ENCODE measurements at places on chromosomes 7 and 10.

DNA sequence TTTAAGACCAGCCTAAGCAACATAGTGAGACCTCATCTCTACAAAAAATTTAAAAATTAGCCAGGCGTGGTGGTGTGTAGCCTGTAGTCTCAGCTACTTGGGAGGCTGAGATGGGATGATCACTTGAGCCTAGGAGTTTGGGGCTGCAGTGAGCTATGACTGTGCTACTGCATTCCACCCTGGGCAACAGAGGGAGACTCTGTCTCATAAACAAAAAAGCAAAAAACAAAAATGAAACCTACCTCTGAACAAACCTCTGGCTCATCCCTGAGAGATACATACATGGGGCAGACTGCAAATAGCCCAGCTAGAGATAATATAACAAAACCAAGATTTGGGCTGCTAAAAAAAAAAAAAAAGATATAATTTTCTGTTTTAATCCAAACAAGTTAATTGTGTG, 19.5 kb downstream of the C10orf67 start:
- DNase-seq = no peak

GRCh38 chr10:132784866-132785722, 853 bp downstream of the NKX6-2 start:
- no peak for DNase-seq

DNA sequence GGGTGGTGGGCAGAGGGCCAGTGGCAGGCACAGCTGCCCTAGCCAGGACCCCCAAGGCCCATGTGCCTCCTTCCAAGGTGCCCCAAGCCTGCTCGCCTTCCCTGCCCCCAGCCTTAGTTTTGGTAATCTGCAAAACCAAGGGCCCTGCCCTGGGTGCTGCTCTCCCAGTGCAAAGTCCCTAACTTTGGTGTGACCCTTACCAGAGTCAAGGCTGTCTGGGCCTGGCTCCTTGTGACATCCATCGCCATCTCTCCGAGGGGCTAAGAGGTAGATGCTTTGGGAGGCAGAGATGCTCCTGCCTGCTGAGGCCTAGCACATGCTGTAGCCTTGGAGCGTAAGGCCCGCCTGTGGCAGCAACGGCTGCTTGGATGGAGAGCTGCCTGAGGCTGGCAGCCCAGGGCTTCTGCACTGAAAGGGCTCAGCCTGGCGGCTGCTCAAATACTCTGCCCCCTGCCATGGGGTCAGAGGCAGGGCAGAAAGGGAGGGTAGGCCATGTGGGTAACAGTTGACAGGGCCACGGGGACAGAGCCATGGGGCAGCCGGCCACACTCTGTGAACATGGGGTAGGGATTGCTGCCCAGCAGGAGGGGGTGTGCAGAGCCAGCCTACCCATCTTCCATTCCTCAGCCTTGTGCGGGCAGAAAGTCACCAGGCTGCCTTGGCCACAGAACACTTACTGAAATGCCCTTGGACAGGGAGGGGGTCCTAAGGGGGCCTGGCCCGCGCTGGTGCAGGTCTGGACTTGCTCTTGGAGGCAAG, 17.9 kb upstream of the MYL7 start:
- DNase-seq = no peak

DNA sequence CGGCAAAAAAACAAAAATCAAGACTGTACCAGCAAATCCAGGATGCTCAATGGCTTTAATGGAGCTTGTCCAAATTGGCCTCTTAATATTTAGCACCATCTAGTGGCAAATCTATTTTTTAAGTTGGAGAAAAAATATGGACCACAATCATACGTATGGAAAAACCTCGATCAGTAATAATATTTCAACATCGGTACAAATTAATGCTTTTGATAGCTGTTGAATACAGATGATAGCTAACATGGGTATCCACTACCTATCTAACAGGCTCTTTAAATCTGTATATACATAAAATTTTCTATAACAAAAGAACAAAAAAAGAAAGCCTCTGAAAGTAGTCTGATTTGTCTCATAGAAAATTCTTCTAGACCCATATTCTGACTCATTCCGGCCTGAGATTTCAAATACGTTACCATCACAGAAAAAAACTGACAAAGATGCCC, 29.2 kb downstream of the COA1 start:
- peak; percentile 51 for DNase-seq

DNA sequence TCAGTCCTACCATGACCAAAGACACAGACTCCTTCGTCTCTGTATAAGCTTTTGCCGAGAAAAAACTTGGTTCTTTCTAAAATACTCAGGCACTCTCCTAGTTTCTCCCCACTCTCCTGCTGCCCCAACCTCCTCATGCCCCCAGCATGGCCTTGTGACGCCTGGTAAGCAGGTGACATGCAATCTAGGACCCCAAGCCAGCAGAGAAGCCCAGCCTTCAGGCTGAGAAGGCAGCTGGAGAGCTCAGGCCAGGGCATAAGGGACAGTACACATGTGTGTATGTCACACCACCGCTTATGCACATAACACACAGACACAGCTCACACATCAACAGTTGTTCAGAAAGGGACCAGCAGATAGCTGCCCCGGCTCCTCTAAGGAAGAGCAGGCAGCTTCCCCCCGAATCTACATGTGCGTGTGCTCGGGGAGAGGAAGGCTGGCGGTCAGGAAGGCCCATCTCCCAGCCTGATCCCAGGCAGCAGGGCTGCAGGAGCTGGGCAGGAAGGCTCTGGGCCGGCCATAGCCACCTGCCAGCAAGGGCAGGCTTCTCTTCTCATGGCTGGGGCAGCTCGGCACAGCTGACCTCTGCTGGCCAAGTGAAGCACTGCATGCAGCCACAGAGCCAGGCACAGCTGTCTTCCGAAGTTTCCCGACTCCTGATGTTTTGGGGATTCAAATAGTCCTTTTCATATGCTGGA, 8.5 kb downstream of the DDX56 start:
- peak; percentile 20 for DNase-seq

DNA sequence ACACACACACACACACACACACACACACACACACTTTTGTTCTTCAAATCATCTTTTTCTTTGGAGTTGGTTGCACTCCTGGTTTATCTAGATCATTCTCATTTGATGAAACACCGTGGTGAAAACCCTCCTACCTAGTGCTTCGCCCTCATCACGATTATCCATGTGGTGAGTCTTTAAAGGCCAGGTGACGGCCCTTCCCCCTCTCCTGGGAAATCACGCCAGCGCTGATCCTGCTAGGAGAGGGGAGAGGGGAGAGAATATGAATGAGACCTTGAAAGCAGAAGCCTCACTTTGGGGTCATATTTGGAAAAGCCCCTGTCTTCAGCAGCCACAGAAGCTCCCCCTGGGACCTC, 103.9 kb upstream of the LRRC4 start:
- DNase-seq = peak; percentile 26

- DNase-seq = no peak
These were observed 42.6 kb downstream of the SHH start for GRCh38 chr7:155769701-155770100.

DNA sequence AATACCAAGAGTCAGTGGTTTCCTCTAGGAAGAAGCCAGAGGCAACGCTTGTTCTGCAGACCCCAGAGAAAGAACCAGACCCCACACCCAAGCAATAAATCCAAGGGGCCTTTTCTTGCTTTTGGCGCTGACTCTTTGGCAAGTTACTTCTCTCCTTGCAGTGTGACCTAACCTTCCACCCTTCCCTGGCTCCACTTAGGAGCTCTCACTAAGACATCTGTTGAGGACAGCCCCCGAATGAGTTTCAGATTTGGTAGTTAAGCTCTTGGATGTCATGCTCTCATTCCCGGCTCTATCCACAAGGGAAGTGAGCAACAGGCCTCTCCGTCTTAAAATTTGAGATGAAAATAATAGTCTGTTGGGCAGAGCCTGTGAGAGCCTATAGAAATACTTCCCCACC, 50.6 kb upstream of the FAM204A start:
- no peak for DNase-seq

GRCh38 chr7:102170393-102170970, 116.2 kb upstream of the SH2B2 start:
- no peak for DNase-seq

GRCh38 chr7:148149730-148150129, 440.8 kb upstream of the C7orf33 start:
- DNase-seq = no peak

- DNase-seq = no peak
These were observed 116.7 kb downstream of the CYP26A1 start for GRCh38 chr10:93190372-93190771.

DNA sequence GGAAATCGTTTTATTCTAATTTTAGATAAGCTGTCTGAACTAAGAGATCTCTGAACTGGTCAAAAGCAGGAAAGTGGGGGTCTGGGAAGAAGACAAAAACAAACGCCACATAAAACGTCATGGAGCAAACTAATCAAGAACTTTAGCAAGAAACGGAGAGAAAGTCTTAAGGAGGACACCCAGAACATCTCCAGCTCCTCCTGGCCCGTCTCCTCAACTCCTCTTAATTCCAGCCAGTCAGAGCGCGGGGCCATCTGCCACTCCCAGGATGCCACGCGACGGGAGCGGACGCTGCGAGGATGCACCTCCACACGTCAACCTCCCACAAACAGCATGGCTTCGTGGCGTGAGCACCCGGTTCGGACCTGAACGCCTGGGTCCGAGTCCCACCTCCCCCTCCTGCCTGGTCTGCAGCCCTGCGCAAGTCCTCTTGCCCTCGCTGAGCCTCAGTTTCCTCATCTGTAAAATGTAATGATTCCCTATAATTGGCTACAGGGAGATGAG, 598 bp downstream of the MMS19 start:
- peak; percentile 32 for DNase-seq

DNA sequence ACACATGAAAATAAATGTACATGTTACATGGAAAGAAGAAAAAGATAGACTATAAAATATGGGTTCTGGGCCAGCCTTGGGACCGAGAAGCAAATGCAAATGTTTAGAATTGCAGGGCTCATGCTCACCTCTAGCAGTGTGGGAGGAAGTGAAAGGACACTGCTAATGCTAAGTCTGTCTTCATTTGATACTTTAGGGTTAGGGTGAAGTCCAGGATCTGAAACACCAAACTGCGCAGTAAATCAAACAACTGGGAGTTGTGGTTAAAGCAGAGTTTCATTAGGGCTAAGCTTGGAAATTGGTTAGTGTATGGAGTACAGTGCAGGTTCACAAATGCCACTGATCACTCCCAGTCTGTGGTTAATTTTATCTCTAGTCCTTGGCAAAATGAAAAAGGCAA, 73.2 kb upstream of the PDK4 start:
- no peak for DNase-seq

GRCh38 chr10:98659951-98660350, 213.2 kb upstream of the HPS1 start:
- no peak for DNase-seq

DNA sequence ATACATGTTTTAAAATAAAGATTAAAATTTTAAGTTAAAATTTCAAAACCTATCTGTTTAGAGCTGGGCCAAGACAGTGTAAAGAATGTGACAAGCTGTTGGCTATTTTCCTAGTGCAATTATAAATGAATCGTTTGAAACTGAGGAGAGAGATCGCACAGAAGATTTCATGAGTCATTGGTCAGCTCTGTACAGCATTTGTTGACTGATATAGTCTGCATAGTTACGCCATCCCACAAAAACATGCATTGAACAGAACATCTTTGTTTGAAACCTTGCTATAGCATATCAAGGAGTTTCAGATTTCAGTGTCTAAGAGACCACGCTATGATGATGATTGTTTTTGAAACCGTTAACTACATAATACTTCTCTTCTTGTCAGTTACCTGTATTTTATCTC, 1.3 kb upstream of the C10orf67 start:
- peak; percentile 6 for DNase-seq

- DNase-seq = peak; percentile 40
These were observed 73.4 kb upstream of the INSIG1 start for GRCh38 chr7:155224116-155224811.

- DNase-seq = no peak
These were observed 872 bp downstream of the FAM131B start for GRCh38 chr7:143361552-143362130.

- DNase-seq = no peak
These were observed 35.7 kb downstream of the PPP1R9A start for GRCh38 chr7:94943134-94943533.

- DNase-seq = no peak
These were observed 63.1 kb downstream of the PYROXD2 start for GRCh38 chr10:98351831-98352402.

- no peak for DNase-seq
These were observed 58.1 kb downstream of the NHLRC2 start for GRCh38 chr10:113912582-113912981.

DNA sequence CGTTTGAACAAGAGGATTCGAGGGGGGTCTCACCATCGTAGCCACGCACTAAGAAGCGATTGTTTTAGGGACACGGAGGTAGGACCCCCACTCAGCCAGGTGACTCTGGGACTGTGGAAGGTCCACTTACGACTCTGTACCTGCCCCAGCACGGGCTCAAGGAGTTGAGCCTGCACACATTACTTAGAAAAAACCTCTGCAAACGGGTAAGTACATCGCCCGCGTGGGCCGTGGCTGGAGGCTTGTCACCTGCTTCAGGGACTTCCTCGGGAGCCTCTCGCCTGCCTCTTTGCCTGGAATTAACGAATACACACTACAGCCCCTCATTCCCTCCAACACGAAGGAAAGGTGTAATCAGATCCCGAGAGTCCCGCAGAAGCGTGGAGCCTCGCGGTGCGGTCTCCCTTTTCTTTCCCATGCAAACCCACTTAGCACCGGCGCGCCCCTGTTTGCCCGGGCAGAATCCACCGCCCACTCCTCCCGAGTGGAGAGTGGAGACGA, 826 bp downstream of the PODXL start:
- peak; percentile 29 for DNase-seq

- no peak for DNase-seq
These were observed 62.0 kb downstream of the VSTM4 start for GRCh38 chr10:49053053-49053997.

- DNase-seq = peak; percentile 3
These were observed 839 bp downstream of the IKZF5 start for GRCh38 chr10:123007558-123008354.

DNA sequence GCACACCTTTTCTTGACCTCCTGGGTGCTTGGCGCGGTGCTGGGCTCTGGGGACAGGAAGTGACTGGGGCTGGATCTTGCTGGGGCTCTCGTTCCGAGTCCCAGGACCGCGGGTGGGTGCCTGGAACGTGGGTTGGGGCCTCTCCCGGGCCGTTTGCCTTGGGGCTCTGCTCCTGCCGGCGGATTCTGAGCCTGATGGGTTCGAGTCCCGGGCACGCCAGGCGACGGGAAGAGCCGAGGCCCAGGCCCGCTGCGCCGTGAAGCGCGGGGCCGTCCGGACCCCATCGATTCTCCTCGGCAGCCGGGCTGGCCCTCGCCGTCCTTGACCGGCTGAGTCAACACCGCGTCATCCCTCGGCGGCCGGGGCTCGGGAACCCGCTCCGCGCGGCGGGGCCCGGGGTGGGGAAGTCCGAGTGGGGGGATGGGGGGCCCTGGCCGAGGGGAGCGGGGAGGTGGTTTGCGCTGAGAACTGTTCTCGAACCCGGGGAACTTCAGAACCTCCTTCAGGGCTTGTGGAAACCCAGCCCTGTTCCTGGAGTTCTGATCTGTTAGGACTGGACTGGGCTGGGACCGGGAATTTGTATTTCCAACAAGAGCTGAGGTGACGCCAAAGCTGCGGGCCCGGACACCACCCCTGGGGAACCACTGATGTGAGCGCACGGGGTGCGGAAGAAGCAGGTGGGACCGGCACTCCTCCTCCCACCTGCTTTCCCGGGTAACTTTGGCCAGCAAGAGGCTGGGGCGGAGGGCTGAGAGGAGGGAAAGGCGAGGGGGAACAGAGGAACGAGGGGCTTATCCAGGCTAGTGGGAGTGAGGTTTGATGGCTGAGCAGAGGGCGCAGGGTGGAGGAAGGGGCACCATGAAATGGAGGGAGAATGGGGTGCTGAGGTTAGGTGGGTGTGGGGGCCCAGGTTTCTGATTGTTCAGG, 6.2 kb downstream of the HHEX start:
- no peak for DNase-seq

GRCh38 chr10:64535131-64535867, 1014.1 kb downstream of the REEP3 start:
- DNase-seq = no peak
